ENCODE measurements at places on chromosomes 2 and 18.
A peak's percentile ranks its signal among the peaks of the same experiment; 100 is the strongest.

GRCh38 chr2:81672516-81672915 lies 1368.0 kb upstream of the LRRTM1 start:
- DNase-seq = no peak

- no peak for DNase-seq
Measured at GRCh38 chr2:102425441-102426132, 2.6 kb downstream of the IL18RAP start.

GRCh38 chr2:140759426-140760156 lies 1371.2 kb downstream of the LRP1B start:
- no peak for DNase-seq

DNA sequence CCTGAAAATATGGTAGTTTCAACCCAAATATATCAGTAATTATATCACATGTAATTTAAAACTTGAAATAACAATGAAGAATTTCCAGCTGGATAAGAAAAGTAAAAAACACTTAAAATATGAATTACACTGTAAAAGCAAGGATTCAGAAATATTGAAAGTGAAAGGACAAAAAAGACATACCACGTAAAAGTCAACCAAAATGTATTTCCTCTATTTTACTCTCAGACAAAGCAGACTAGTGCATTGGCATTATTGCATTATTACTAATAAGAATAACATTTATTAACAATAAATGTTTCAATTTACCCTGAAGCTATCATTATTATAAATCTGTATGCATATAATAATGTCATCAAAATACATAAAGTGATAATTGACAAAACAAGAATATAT lies 445.1 kb upstream of the TRIB2 start:
- DNase-seq = no peak

DNA sequence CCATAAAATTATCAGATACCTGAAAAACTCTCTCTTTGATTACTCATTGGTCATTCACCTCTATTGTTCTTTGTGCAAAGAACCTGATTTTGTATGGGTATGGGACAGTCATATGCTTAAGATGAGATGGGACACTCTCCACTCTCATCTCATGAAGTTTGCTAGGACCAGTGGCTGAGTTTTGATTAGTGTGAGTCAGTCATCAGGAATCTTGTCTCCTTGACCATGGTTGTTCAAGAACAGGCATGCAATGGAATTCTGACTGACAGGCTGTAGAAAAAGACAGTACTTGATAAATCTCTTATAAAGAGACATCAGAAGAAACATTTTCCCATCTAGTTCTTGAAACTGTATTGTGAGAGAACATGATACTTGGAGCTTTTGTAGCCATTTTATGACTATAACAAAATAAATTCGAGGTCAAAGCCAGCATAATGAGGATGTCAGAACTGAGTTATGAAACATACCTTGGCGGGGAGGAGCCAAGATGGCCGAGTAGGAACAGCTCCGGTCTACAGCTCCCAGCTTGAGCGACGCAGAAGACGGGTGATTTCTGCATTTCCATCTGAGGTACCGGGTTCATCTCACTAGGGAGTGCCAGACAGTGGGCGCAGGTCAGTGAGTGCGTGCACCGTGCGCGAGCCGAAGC lies 367.0 kb downstream of the NR4A2 start:
- DNase-seq = no peak

DNA sequence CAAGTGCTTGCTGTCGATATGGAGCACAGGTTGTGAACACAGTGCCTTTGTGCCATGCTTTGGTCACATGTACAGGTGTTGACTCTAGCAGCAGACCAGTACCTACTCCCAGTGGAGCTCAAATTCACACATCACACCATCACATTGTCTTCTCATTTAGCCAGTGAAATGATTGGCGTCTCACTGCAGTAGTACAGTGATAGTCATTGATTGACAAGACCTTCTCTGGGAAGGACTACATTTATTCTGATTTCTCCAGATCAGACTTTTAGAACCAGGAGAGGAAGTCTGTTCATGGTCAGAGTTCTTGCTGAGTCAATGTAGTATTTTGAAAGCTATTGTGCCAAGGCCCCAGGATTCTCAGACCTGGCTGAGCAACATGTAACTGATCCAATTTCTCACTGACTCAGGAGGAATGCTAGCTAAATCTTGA lies 75.2 kb downstream of the FMNL2 start:
- no peak for DNase-seq

- no peak for DNase-seq
Measured at GRCh38 chr2:217415316-217415715, 555.5 kb upstream of the TNP1 start.

GRCh38 chr18:22335731-22336198 lies 82.0 kb downstream of the CTAGE1 start:
- no peak for DNase-seq

DNA sequence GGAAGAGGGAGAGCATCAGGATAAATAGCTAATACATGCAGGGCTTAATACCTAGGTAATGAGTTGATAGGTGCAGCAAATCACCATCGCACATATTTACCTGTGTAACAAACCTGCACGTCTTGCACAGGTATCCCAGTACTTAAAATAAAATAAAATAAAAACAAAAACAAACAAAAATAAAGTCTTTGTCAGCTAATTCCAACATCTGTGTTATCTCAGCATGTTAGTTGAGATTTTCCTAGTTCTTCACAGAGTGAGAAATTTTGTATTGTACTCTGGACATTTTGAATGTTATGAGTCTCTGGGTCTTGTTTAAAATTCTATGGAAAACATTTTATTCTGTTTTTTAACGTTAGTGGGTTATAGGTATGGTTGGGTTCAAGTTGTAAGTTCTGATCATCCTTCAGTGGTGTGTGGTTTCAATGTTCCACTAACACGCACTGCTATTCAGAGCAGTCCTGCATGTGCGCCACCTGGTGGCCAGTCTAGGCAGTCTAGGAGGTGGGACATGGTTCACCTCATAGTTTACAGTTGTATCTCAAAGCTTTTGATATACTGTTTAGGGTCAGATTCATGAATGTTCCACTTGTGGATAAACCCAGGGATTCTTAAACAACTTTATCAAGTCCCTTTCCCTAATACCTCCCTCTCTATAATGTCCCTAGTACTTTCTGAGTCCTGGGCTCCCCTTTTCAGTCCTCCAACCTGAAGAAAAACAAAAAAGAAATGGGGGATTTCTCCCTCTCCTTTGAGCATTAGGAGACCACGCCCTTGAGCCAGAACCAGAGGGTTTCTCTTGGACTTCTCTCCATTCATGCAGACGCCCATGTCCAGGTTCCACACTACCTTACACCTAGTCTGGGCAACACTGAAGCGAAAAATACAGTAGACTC lies 213.4 kb upstream of the GATA6 start:
- DNase-seq = peak; percentile 81

GRCh38 chr2:178723786-178724346 lies 83.4 kb downstream of the TTN start:
- no peak for DNase-seq

DNA sequence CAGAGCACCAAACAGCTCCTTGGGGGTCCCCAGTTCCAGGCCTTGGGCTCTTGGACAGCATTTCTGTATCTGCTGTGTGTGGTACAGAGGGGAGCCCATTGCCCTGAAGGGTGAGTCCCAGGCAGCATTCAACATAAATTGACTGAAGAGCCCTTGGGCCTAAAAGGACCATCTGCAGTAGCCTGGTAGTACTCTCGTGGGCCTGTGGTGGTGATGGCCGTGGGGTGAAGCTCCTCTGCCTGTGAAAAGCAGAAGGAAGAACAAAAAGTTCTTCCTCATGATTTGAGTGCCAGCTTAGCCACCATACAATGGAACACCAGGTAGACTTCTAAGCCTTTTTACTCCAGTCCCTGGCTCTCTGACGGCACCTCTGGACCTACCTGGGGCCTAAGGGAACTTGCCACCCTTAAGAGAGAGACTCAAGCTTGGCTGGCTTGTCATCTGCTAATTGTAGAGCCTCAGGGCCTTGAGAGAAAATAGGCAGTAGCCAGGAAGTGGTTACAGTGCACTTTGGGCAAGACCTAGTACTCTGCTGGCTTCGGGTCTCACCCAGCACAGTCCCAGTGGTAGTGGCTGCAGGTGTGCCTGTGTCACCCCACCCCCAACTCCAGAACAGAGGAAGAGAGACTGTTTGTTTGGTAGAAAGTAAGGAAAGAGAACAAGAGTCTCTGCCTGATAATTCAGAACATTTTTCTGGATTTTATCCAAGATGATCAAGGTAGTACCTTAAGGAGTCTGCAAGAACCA lies 84.6 kb upstream of the CERS6 start:
- DNase-seq = no peak

- no peak for DNase-seq
Measured at GRCh38 chr2:17719562-17720371, 33.8 kb downstream of the SMC6 start.

- DNase-seq = no peak
Measured at GRCh38 chr2:64359171-64359891, 94.6 kb upstream of the LGALSL start.
